Activated B cell treated with CpG ODN at 0.5 μM for 24 hours (primary cell): ENCODE measurements at places on chromosomes 13 and 19.
A peak's percentile ranks its signal among the peaks of the same experiment; 100 is the strongest.

- H3K4me1 ChIP-seq, result no peaks in the 10 kb centered on the region
- H3K4me3 ChIP-seq, result no peak overlapping the region
- H3K27me3 ChIP-seq, result peaks cover 33% of the 10 kb centered on the region
- DNase-seq, result no peak
- no peaks in the 10 kb centered on the region for H3K36me3 ChIP-seq
Observed at GRCh38 chr13:101919541-101920181, 467.2 kb downstream of the ITGBL1 start.

DNA sequence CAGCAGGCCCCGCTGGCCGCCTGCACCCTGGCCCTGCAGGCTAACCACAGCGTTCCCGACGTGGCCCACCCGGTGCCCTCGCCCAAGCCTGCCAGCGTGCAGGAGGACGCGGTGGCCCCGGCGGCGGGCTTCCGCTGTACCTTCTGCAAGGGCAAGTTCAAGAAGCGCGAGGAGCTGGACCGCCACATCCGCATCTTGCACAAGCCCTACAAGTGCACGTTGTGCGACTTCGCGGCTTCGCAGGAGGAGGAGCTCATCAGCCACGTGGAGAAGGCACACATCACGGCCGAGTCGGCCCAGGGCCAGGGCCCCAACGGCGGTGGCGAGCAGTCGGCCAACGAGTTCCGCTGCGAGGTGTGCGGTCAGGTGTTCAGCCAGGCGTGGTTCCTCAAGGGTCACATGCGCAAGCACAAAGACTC is 72.1 kb downstream of the ZNF536 start:
- H3K36me3 ChIP-seq, result no peaks in the 10 kb centered on the region
- H3K4me1 ChIP-seq, result no peaks in the 10 kb centered on the region
- no peaks in the 10 kb centered on the region for H3K27me3 ChIP-seq
- H3K27ac ChIP-seq, result no peak overlapping the region

GRCh38 chr13:75978818-75979217 is 342.7 kb downstream of the LMO7 start:
- no peak overlapping the region for H3K27ac ChIP-seq
- no peak for DNase-seq
- no peak overlapping the region for H3K4me3 ChIP-seq
- H3K36me3 ChIP-seq, result no peaks in the 10 kb centered on the region
- H3K27me3 ChIP-seq, result no peaks in the 10 kb centered on the region

GRCh38 chr19:58083021-58083420 is 15.0 kb downstream of the ZSCAN18 start:
- no peaks in the 10 kb centered on the region for H3K4me1 ChIP-seq
- no peaks in the 10 kb centered on the region for H3K27me3 ChIP-seq
- no peak overlapping the region for H3K4me3 ChIP-seq

- peaks cover 61% of the 10 kb centered on the region for H3K4me1 ChIP-seq
- H3K4me3 ChIP-seq, result no peak overlapping the region
- H3K27ac ChIP-seq, result peak overlapping the region; percentile 15
- peaks cover 43% of the 10 kb centered on the region for H3K36me3 ChIP-seq
- no peak for DNase-seq
Observed at GRCh38 chr19:19463348-19464117, 51.8 kb downstream of the TSSK6 start.

GRCh38 chr13:113762075-113762474 is 3.0 kb downstream of the TMEM255B start:
- no peaks in the 10 kb centered on the region for H3K36me3 ChIP-seq
- no peak for DNase-seq
- H3K4me1 ChIP-seq, result peaks cover 19% of the 10 kb centered on the region
- H3K4me3 ChIP-seq, result no peak overlapping the region
- no peak overlapping the region for H3K27ac ChIP-seq

- H3K27me3 ChIP-seq, result no peaks in the 10 kb centered on the region
- H3K27ac ChIP-seq, result no peak overlapping the region
- H3K4me1 ChIP-seq, result no peaks in the 10 kb centered on the region
- no peak overlapping the region for H3K4me3 ChIP-seq
- H3K36me3 ChIP-seq, result peaks cover 76% of the 10 kb centered on the region
Observed at GRCh38 chr19:56603829-56604228, 8.7 kb downstream of the ZNF71 start.

- peak overlapping the region; percentile 80 for H3K27ac ChIP-seq
- H3K4me1 ChIP-seq, result peaks cover 69% of the 10 kb centered on the region
- H3K27me3 ChIP-seq, result no peaks in the 10 kb centered on the region
- no peak for DNase-seq
- peak overlapping the region; percentile 67 for H3K4me3 ChIP-seq
Observed at GRCh38 chr13:110665491-110666254, 40.2 kb downstream of the CARS2 start.

- peaks cover 6% of the 10 kb centered on the region for H3K27me3 ChIP-seq
- H3K4me3 ChIP-seq, result no peak overlapping the region
- H3K27ac ChIP-seq, result no peak overlapping the region
- H3K36me3 ChIP-seq, result no peaks in the 10 kb centered on the region
- H3K4me1 ChIP-seq, result no peaks in the 10 kb centered on the region
- DNase-seq, result no peak
Observed at GRCh38 chr13:45872566-45872965, 21.0 kb upstream of the SIAH3 start.

GRCh38 chr19:12314553-12314952 is 18.9 kb downstream of the ZNF563 start:
- H3K4me3 ChIP-seq, result no peak overlapping the region
- H3K36me3 ChIP-seq, result peaks cover 18% of the 10 kb centered on the region
- H3K27ac ChIP-seq, result no peak overlapping the region
- no peaks in the 10 kb centered on the region for H3K4me1 ChIP-seq
- no peak for DNase-seq

DNA sequence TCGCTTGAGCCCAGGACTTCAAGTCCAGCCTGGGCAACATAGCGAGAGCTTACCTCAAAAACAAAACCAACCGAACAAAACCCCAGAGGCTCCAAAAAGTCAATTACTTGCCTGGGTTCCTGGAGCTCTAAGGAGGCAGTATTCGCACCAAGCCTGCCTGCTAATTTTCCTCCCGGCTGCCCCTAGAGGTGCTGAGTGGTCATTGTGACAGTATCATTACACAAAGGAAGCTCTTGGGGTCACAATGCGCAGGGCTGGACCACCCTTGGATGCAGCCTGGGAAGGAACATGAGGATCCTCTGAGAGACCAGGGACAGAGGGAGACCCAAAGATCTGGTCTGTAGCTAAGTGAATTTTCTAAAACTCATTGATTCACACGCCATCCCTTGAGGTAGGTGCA is 8.5 kb upstream of the PEX11G start:
- no peak overlapping the region for H3K4me3 ChIP-seq
- H3K4me1 ChIP-seq, result peaks cover 4% of the 10 kb centered on the region
- H3K36me3 ChIP-seq, result no peaks in the 10 kb centered on the region
- H3K27ac ChIP-seq, result no peak overlapping the region

DNA sequence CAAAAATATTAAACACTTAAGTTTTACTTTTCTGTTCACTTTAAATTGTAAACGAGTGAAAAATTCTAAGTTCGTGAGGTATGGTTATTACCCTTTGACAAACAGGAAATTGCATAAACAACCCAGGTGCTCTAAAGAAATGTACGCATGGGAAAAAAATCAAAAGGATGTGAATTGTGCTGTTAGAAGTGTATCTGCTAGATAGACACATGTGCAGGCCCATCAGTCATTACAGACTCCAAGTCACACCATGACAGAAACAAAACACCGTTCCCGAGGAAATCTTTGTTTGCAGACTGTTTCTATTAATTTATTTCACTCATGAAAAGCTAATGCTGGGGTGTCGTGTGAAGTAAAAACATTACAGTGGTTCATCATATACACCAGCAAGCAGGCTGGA is 17.0 kb upstream of the DOCK9 start:
- H3K27ac ChIP-seq, result no peak overlapping the region
- no peaks in the 10 kb centered on the region for H3K36me3 ChIP-seq
- DNase-seq, result no peak
- H3K27me3 ChIP-seq, result no peaks in the 10 kb centered on the region
- H3K4me3 ChIP-seq, result no peak overlapping the region

DNA sequence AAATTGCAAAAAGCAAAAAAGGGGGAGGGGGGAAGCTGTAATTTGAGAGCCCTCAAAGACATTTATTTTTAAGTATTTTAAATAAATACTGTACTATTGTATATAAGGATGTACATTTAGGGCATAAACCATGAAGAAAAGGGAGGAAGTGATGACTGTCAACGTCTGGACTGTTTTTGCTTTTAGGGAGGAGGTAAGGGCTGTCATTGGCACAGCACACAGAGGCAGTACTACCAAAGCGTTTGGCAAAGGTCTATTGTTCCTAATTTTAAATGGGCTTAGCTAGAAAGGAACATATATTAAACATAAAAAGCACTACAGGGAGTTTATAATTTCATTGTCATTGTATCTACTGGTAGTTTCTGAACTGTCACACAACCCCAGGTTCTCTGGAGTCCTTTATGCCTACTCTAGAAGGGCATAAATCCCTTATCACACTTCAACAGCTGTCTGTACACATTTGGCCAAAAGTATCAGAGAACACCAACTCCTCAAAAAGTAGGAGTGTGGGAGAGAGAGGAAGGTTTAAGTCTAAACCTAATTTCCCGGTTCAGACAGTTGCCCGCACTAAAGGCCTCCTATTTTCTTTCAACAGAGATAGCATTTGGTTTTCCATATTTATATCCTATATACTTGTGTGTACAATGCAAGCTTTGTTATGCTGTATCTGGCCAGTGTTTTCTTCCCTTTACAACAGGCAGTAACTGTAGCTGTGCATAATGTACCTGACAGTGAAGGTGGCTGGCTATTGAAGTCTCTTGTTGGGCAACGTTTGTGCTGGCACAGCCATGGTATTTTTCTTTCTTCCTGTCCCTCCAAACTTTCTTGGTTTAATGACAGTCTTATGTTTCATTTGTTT is 406.2 kb downstream of the KLF5 start:
- H3K4me3 ChIP-seq, result no peak overlapping the region
- no peak overlapping the region for H3K27ac ChIP-seq
- no peaks in the 10 kb centered on the region for H3K4me1 ChIP-seq
- H3K36me3 ChIP-seq, result no peaks in the 10 kb centered on the region

- H3K4me1 ChIP-seq, result peaks cover 80% of the 10 kb centered on the region
- no peak for DNase-seq
- peak overlapping the region; percentile 41 for H3K27ac ChIP-seq
- no peaks in the 10 kb centered on the region for H3K27me3 ChIP-seq
Observed at GRCh38 chr19:10748195-10748926, 30.5 kb downstream of the DNM2 start.

- DNase-seq, result no peak
- H3K27me3 ChIP-seq, result no peaks in the 10 kb centered on the region
- peaks cover 84% of the 10 kb centered on the region for H3K4me1 ChIP-seq
- H3K36me3 ChIP-seq, result peaks cover 44% of the 10 kb centered on the region
- peak overlapping the region; percentile 68 for H3K4me3 ChIP-seq
Observed at GRCh38 chr19:42198676-42199439, 18.6 kb downstream of the DEDD2 start.
